ENCODE measurements at places on chromosomes 7 and 10.

- no peak for DNase-seq
These were observed 110.6 kb downstream of the ZMIZ1 start for GRCh38 chr10:79179164-79179956.

DNA sequence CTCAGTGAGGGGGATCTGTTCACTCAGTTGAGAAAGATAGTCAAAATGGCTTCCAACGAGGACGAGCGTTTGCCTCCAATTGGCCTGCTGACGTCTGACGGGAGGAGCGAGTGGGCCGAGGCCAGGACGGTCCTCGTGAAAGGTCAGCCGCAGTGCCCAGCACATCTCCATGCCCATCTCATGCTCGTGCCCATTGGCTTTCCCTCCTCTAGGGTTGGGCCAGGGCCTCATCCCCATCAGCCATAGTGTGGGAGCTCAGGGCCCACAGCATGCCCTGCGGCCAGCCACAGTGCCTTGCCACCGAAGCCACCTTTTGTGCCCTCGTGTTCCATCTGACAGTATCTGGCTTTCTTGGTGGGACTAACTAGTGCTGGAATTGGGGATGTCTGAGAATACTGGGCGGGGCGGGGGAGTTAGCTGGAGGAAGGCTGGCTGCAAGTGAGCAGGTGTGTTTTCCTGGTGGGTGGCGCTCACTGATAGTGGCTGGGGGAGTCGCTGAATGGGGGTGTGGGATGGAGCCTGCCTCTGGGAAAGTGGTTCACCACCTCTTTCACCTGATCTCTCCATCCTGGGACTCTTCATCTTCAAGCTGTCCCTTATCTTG, 13.9 kb downstream of the CHAT start:
- DNase-seq = no peak

- no peak for DNase-seq
These were observed 4.4 kb downstream of the JAZF1 start for GRCh38 chr7:28176174-28176573.

GRCh38 chr10:92291921-92292845, 1.2 kb downstream of the MARCHF5 start:
- peak; percentile 10 for DNase-seq

- DNase-seq = no peak
These were observed 61.6 kb upstream of the KCNMA1 start for GRCh38 chr10:77699080-77699645.

All from stimulated activated CD8-positive, alpha-beta memory T cell treated with anti-CD3 and anti-CD28 coated beads, Interleukin-7, amount 100 ng/mL, for 1 hour (primary cell).